SW 1271 (cell line): ENCODE measurements at places on chromosomes 6 and 20.

DNA sequence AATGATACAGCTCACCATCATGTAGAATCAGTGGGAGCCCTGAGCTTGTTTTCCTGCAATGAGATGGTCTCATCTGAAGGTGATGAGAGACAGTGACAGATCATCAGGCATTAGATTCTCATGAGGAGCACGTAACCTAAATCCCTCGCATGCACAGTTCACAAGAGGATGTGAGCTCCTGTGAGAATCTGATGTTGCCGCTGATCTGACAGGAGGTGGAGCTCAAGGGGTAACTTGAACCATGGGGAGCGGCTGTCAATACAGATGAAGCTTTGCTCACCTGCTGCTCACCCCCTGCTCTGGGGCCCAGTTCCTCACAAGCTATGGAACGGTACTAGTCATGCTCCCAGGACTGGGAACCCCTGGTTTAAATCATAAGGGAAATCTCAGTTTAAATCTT lies 89.2 kb downstream of the THBS2 start:
- no peak for DNase-seq

GRCh38 chr6:169269180-169270076 lies 15.8 kb upstream of the THBS2 start:
- no peak for DNase-seq

DNA sequence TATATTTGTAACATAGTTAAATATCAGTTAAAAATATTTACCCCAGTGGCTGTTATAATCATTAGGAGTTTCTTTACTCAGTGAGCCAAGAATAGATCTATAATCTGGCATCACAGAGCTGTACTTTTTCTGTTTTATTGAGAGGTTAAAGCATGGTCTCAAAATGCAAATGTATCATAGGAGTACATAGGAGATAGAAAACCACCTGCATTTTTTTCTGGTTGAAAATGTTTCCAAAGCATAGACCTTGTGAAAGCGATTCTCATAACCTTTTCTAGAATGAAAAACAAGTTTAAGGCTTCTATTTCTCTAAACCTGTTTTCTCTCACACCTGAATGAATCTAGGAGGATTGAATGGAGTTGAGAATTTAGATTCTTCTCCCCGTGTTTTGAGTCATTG lies 14.4 kb downstream of the KCNQ5 start:
- no peak for DNase-seq

- DNase-seq: no peak
Observed at GRCh38 chr20:17626217-17627007, 55.6 kb downstream of the RRBP1 start.

DNA sequence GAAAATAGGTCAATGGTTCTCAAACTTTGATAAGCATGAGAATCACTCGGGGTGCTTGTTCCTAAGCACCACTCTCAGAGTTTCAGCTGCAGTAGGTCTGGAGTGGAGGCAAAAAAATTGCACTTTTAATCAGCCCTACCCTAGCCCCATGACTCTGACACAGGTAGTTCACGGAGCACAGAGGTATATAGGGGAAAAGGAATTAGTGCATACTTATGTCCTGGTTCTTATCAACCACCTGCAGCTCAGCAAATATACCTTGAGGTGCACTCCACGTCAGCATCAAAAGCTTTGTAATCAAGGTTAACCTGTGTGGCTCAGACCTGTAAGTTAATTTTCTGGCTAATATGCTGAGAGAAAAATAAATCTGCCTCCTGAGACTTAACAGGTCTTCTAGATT lies 138.8 kb upstream of the HMGN3 start:
- no peak for DNase-seq

DNA sequence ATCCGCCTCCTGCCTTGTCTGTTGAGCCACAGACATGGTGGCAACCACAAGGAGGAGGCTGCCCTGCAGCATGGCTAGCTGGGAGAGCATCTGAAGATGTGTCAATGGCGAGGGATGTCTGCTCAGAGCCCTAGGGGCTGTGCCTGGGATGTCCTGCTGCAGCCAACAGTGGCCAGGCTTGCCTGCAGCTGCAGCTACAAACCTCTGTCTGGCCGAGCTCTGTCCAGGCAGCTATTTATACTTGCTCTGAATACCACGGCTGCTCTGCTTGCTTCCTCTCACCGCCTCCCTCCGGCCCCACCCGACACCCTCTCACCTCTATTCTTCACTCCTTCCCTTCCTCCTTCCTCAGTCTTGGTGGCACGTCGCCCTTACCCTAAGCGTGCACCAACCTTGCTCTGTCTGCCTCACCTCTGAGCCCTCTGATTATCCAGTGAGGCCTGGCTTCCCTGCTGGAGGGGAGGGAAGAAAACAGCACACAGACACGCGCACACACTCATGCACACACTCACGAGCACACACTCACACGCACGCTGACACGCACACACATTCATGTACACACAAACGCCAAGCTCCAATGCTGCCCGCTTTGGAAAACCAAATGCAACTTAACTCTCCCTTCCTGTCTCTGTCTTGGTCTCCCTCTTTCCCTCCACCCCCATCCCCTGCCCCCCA lies at the start of gene ANGPT4:
TSS of gene ANGPT4 (minus strand) at position 210 of the 675 bp plus-strand sequence. CDS start at position 90, 120 bp downstream.
- no peak for DNase-seq

- DNase-seq: no peak
Observed at GRCh38 chr6:157460182-157460999, 79.4 kb downstream of the ZDHHC14 start.

- DNase-seq: no peak
Observed at GRCh38 chr6:128432394-128432793, 88.0 kb downstream of the PTPRK start.

DNA sequence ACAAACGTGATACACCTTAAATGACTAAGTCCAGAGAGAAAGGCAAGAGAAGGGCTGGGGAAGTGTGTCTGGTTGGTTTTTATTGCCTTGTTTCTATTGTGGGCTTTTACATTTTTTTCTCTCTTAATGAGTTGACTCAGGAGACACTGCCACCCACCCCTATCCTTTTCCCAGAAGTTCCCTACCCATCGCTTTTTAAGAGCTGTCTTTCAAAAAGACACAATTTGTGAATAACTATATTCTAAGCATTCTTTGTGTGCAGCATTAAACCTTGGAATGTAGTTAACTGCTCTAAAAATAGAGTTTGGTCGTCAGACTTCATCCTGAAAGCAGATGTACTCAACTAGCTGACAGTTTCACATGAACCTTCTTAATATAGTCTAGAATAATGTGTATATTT lies 174.9 kb downstream of the ISM1 start:
- no peak for DNase-seq

DNA sequence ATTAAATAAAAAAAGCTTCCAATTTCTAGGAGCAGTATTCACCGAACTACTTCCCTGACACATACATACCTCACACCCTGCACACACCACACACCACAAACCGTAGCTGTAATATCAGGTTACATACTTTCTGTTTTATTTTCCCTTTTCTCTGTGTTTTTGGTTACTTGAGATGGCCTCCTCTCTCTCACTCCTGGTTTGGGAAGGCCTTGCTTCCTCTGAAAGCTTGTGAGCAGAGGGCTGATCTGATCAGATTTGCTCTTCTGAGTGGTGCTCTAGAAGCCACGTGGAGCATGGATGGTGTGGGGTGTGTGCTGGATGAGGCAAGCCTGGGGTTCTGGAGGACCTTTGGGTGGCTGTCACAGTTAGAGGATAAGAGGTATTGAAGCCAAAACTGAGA lies 20.9 kb downstream of the UTRN start:
- no peak for DNase-seq

DNA sequence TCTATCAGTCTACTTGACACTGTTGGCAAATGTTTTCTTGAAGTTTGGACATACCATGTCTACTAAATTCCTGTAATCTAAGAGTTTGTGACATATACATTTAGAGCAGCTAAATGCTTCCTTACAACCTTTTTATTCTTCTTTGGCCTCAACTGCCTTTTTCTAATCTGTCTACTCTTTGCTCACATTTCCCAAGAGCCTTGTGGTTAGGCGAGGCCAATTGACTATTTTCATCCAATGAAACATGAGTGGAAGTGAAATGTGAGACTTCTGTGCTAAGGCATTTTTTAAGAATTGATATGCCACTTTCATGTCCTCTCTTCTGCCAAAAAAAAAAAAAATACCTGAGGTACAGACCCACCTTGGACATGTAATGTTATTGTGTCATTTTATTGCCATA lies 158.2 kb upstream of the MCHR2 start:
- no peak for DNase-seq

GRCh38 chr6:30691208-30691847 lies 544 bp upstream of the NRM start:
- DNase-seq: no peak
